IMR-90 (cell line): ENCODE measurements at places on chromosomes 2 and 18. TPM values are rescaled to one million over a fixed set of nuclear protein-coding genes. Genes with fewer than 3 reads are reported as not detected.

BOD1L2 gene
- not detected in 2 replicates for polyA plus RNA-seq

GAD1 gene
- not detected in 2 replicates for polyA plus RNA-seq

MERTK gene
- polyA plus RNA-seq = 0.62 and 0.73 TPM in 2 replicates

STPG4 gene
- 0.06 and 0.12 TPM in 2 replicates for polyA plus RNA-seq

PSME4 gene
- 20.3 and 28.2 TPM in 2 replicates for polyA plus RNA-seq

HRH4 gene
- not detected in 2 replicates for polyA plus RNA-seq

REEP1 gene
- polyA plus RNA-seq = 0.03 TPM in 1 of 2 replicates, not detected in the other

ADD2 gene
- polyA plus RNA-seq = not detected in 2 replicates

CROCC2 gene
- polyA plus RNA-seq = not detected in 2 replicates

IL36RN gene
- polyA plus RNA-seq = not detected in 2 replicates

LIMS2 gene
- 17.8 and 18.8 TPM in 2 replicates for polyA plus RNA-seq

HMSD gene
- 0.17 and 0.19 TPM in 2 replicates for polyA plus RNA-seq

AMMECR1L gene
- polyA plus RNA-seq = 11.0 and 13.4 TPM in 2 replicates

LTBP1 gene
- 211 and 235 TPM in 2 replicates for polyA plus RNA-seq

CNDP1 gene
- polyA plus RNA-seq = not detected in 2 replicates

CNTNAP5 gene
- polyA plus RNA-seq = not detected in 2 replicates

MC2R gene
- polyA plus RNA-seq = not detected in 2 replicates

ANO7 gene
- polyA plus RNA-seq = 3.4 and 3.8 TPM in 2 replicates

ANKRD30BL gene
- polyA plus RNA-seq = not detected in 2 replicates

POU3F3 gene
- not detected in 2 replicates for polyA plus RNA-seq

NBAS gene
- polyA plus RNA-seq = 20.4 and 22.3 TPM in 2 replicates

LOXHD1 gene
- not detected in 2 replicates for polyA plus RNA-seq

KCNK3 gene
- polyA plus RNA-seq = 0.03 and 0.17 TPM in 2 replicates

ASB18 gene
- not detected in 2 replicates for polyA plus RNA-seq

POTEC gene
- polyA plus RNA-seq = not detected in 2 replicates

KIDINS220 gene
- 21.8 and 23.1 TPM in 2 replicates for polyA plus RNA-seq

POTEE gene
- 0.02 TPM in 1 of 2 replicates, not detected in the other for polyA plus RNA-seq

POLR1B gene
- 10.5 and 10.9 TPM in 2 replicates for polyA plus RNA-seq

MALL gene
- polyA plus RNA-seq = 1.2 and 1.6 TPM in 2 replicates

STARD7 gene
- 51.1 and 61.7 TPM in 2 replicates for polyA plus RNA-seq

KCNS3 gene
- 2.0 and 2.9 TPM in 2 replicates for polyA plus RNA-seq
